NCI-H460 (cell line): ENCODE measurements at places on chromosomes 7 and 10. TPM values are rescaled to one million over a fixed set of nuclear protein-coding genes. Genes with fewer than 3 reads are reported as not detected.
A peak's percentile ranks its signal among the peaks of the same experiment; 100 is the strongest.

Gene DNA2
- 17.5 and 17.7 TPM in 2 replicates for total RNA-seq

Gene TMEM176B
- total RNA-seq, result not detected in 2 replicates

Gene MYPN
- 5.4 and 6.2 TPM in 2 replicates for total RNA-seq

Gene IL2RA
- not detected in 2 replicates for total RNA-seq

Gene CCDC3
- 0.02 TPM in 1 of 2 replicates, not detected in the other for total RNA-seq

Gene LRMDA
- 0.95 and 0.99 TPM in 2 replicates for total RNA-seq

Gene ITGA8
- not detected in 2 replicates for total RNA-seq

Gene HMX2
- 1.1 and 1.7 TPM in 2 replicates for total RNA-seq

Gene SPDYE6
- not detected in 2 replicates for total RNA-seq

Gene SOSTDC1
- 0.10 TPM in 1 of 2 replicates, not detected in the other for total RNA-seq

Gene ARHGEF35
- 0.54 and 0.84 TPM in 2 replicates for total RNA-seq

Gene PLCE1
- total RNA-seq, result 0.23 and 0.32 TPM in 2 replicates

- no peak for DNase-seq
These were observed 84.8 kb upstream of the CCDC6 start for GRCh38 chr10:59991117-59991516.

- no peak for DNase-seq
These were observed 14.7 kb downstream of the GPR141 start for GRCh38 chr7:37698276-37698675.

GRCh38 chr7:134129856-134130523 lies 2.9 kb downstream of the LRGUK start:
- no peak for DNase-seq

DNA sequence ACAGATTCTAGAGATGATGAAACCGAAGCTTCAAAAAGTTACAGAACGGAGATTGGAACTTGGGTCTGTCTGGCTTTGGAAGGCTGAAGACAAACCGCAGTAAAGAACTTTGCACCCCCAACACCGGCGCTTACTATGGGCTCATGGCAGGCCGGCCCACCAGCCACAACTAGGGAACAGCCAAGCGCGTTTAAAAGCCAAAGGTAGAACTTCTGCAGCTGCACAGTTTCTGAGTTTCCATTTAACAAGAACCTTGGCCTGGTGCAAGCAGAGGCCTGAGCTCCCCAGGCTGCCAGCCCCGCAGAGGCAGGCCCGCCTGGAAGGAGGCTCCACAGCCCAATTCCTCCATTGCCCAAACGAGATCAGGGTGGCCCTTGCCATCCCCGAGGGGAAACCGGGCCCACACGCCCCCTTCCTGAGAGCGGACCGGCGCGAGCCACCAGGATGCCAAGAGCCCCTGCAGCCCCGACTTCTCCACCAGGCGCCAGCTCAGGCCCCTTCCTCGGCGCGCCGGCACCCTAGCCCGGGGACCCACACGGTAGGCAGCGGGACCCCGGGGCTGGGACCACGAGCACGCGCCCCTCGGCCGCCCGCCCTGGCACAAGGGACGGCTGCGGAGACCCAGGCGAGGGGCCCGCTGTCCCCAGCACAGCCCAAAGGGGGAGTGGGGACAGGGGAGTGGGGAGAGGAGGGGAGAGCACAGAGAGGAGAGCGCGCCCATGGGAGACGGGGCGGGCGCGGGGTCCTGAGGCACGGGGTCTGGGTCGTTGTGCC lies 566 bp downstream of the MAD1L1 start:
- DNase-seq, result no peak

DNA sequence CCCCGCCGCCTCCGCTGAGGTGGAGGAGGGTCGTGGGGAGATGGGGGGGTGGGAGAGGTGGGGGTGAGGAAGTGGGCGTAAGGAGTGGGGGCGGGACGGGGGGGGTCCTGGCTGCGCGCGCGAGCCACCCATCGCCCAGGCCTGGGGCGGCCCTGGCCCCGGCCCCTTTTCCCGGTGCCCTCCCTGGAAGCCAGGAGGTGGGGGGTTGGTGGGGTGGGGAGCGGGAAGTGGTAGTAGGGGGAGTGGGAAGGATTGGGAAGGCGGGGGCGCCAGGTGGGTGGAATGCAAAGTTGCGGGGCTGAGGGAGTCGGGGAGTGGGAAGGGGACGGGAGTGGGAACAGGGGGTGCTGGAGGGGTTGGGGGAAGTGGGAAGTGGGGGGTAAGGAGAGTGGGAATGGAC lies 319 bp upstream of the MMD2 start:
- DNase-seq, result no peak

- DNase-seq, result no peak
These were observed 30.6 kb downstream of the APBB1IP start for GRCh38 chr10:26468700-26469099.

DNA sequence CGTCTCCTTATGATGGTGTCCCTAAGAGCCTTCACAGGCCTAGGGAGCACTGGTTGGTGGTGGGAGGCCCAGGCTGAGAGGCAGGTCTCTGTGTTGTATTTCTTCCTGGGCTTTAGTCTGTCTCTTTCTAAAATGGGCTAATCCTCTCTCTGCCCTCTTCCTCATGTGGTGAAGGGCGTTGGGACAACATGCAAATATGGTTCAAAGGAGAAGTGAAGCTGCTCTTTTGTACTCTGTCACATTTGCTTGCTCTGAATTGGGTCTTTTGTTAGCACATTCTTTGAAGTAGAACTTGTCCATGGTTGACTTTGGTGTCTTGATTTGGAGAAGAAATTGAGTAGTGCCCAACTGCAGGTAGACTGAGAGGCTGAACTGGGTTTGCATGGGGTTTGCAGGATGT lies 814 bp downstream of the HK1 start:
- DNase-seq, result no peak

- peak; percentile 30 for DNase-seq
These were observed at the start of gene CHN2 for GRCh38 chr7:29194594-29195427. CHN2 (plus strand) TSS chr7:29194775.

GRCh38 chr7:43071604-43072003 lies 40.8 kb upstream of the HECW1 start:
- DNase-seq, result peak; percentile 11

DNA sequence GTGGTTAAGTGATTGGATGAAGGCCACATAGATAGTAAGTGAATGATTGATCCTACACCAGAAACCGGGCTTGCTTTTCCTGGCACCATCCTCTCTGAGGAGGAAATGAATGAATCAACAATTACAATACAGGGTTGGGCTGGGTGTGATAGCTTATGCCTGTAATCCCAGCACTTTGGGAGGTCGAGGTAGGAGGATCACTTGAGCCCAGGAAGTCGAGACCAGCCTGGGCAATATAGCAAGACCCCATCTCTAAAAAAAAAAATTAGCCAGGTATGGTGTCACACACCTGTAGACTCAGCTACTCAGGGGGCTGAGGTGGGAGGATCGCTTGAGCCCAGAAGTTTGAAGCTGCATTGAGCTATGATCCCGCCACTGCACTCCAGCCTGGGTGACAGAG lies 111.5 kb downstream of the COL26A1 start:
- DNase-seq, result no peak

DNA sequence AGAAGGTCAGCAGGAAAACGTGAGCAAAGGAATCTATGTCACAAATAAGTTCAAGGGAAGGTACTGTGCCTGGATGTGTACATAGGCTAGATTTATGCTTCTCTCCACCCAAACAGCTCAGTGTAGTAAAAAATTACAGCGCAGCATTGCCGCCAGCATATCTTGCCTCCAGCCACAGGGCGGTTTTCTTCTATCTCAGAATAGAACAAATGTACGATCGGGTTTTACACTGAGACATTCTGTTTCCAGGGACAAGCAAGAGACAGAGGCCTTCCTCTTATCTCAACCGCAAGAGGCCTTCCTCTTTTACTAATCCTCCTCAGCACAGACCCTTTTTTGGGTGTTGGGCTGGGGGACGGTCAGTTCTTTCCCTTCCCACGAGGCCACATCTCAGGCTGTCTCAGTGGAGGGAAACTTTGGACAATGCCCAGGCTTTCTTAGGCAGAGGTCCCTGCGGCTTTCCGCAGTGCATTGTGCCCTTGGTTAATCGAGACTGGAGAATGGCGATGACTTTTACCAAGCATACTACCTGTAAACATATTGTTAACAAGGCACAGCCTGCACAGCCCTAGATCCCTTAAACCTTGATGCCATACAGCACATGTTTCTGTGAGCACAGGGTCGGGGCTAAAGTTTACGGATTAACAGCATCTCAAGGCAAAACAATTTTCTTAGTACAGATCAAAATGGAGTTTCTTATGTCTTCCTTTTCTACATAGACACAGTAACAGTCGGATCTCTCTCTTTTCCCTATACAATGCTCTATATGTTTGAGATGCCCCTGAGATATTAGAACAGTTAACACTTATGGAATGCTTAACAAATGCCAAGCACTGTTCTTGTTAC lies 11.6 kb upstream of the ABHD11 start:
- no peak for DNase-seq

- peak; percentile 56 for DNase-seq
These were observed 493.4 kb downstream of the TNS3 start for GRCh38 chr7:47088329-47089067.

DNA sequence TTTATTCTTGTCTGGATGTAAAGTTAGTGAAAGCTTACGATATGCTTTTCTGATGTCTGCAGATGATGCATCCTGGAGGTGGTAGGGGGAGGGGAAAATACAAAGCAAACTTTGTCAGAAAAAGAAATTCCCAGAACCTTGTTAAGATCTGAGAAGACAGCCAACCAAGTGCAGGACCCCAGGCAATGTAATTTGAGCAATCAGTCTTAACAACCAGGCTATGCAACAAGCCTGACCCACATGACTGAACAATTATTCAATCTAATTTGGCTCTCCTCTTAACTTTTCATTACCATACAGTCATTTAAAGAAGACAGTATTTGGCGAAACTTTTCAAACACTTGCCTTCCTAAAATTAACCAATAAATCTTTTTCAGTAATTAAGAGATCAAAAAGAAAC lies 74.5 kb downstream of the DNAJC1 start:
- no peak for DNase-seq

- no peak for DNase-seq
These were observed 75.4 kb downstream of the WIPF3 start for GRCh38 chr7:29881724-29882123.

DNA sequence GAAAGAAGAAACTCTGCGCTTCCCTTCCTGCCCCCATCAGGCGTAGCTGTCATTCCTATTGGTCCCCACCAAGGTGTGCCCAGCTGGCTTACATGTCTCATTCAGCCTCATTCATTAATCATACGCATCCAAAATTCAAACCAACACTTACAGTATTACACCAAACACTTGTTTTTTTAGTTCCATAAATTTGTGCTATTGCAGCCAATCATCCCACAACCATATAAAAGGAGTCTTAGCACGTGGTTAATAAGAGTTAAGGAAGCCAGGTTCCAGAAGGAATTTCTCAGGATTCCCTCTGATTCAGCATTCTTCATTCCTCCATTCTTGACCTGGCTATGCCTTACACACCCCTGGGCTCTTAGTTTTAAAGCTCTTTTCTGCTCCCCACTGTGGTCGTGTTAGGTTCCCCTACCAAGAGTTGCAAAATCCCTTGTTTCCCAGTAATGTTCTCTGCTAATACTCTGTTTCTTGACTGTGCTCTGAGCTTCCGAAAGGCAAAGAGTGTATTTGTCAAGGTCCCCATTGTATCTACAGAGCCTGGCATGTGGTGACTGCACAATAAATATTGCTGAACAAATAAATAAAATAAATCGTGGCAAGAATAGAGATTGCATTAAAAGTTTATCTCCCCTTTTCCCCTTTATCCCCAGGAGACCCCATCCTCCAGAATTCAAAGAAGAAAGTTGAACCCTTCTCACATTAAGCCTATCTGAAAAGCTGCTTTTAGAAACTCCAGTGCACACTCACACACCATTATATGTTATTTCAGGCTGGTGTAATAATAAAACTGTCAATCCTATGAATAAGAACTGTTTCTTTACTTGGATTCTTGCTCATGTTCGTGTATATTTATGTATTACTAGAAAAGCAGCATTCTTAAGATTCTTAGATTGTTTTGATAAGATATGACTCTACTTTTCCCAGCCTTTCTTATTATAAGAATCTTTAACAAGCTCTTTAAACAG lies 514.4 kb downstream of the INHBA start:
- DNase-seq, result peak; percentile 56

GRCh38 chr7:121579639-121580038 lies 183.5 kb upstream of the FAM3C start:
- DNase-seq, result no peak

DNA sequence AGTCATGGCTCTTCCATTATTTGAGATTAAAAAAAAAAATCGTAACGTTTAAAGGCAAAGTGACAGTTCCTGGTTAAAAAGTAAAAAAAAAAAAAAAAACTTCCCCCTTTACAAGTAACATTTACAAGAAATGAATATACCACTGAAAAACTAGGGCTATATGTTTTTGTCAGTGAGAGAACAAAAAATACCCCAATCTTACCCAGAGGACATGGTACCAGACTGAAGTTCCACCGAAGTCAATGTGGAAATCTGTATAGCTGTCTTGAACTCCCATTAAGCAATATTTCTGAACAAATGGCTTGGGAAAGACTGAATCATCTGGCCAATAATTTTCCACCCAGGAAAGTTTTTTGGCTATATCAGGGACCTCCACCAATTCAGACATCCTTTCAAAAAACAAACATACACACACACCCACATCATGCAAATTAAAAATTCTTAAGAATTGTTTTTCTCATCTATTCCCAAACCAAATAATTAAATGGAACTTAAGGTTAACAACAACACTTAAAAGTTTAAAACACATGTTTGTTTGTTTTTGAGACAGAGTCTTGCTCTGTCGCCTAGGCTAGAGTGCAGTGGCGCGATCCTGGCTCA lies 50.2 kb downstream of the KDM7A start:
- no peak for DNase-seq

DNA sequence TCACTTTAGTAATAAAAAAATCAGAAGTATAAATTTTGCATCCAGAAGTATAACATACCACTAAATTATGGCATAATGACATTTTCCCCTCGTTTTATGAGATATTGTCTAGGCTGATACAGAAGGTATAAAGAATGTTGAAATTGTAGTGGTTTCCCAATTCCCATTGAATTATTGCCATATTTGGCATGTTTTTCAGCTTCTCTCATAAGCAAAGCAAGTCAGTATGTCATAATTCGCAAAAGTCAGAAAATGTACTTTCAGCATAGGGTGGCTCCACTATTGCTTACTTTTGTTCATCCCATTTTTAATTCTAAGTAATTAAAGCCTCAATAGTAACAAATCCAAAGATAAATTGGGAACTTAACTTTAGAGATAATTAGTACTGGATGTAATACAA lies 19.7 kb upstream of the PTPRZ1 start:
- DNase-seq, result no peak

DNA sequence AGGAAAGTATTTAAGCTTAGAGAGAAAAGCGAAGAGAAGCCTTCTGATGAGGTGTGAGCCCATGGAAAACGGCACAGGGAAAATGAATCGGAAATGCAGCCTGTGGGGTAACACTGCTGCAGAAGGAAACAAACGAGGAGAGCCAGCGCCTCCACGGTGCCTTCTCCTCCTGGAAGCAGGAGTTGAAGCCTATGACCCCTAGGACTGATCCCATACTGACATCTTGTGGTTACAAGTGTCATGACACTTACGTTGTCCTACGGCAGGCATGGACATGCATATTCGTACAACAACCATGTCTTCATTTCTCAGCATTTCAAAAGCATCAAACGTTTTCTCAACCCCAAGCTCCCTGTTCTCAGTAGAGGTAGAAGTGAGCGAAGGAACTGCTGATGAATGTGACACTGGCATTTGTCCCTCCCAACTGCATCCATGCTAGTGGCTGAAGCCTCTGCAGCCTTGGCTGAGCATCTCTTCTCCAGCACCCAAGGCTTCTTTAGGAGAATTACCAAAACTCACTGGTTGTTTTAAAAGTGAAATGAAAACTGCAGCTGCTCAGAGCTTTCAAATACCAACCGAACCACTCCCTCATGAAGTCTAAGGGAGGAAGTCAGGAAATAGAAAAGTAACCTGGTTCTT lies 160.2 kb downstream of the JAZF1 start:
- peak; percentile 79 for DNase-seq

- no peak for DNase-seq
These were observed 328.9 kb upstream of the KCND2 start for GRCh38 chr7:119943942-119944600.

- DNase-seq, result peak; percentile 26
These were observed 43.5 kb downstream of the PRTFDC1 start for GRCh38 chr10:24908793-24909423.
